DMS79 treated with DMSO at 0.1 percent for 48 hours (cell line): ENCODE measurements at places on chromosomes 11 and 22.

- DNase-seq = peak; percentile 2
Observed at GRCh38 chr22:30605449-30606110, 1.4 kb upstream of the TCN2 start.

DNA sequence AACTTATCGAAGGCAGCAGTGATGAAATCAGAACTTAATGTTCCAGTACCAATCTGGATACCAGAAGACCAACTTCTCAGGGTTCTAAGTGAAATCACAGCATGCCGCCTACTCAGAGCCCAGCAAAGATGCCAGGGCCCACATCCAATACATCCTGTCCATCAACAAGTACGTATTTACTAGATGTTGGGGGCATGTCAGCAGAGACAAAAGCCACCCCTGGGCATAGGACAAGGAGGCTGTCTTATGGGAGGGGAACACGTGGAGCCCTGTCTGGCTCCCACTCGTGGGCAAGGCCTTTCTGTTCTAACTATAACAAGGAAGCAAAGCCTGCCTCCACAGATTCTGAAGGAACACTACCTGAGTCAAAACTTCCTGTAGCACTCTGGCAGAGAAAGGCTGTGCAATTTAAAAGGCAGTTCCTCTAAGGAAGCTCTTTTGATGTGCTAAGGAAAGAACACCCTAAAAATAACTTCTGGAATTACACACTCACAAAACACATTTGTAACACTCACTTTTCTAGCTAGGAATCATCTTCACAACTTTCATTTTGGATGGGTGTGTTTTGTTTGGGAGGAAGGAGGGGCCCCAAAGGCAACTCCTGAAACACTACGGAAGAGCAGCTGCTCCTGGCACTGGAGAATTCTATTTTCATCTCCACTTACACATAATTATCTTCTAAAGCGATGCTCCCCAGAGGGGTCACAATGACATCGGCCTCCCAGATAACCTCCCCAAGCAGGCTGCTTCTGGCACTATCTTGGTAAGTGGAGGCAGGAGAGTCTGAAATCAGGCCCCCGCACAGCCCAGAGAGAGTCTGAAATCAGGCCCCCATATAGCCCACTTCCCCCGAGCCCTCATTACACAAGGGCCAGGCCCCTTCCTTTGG, 14.2 kb downstream of the SMCO4 start:
- DNase-seq = no peak

- no peak for DNase-seq
Observed at GRCh38 chr22:49730656-49731055, 97.0 kb downstream of the BRD1 start.

GRCh38 chr11:15985860-15986139, 370.5 kb downstream of the SOX6 start:
- no peak for DNase-seq

DNA sequence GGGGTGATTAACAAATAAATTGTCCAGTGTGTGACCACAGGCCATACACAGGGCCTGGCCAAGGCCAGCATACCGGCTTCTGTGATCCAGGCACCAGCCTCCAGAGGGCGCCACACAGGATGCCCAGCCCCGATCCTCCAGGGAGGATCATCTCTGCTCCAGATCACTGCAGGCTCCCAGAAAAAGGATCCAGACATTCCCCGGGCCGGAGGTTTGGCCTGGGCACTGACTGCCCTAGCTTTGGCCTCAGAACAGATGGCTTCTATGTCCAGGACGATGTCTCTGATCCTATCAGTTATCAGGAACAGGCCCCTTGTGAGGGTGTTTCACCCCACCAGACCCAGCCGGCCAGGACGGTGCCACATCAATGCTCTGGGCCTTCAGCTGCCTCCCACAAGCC, 74.5 kb upstream of the LMO1 start:
- DNase-seq = peak; percentile 7

- no peak for DNase-seq
Observed at GRCh38 chr22:29901354-29901753, 18.4 kb downstream of the MTMR3 start.

- no peak for DNase-seq
Observed at GRCh38 chr22:48855593-48856307, 971.9 kb downstream of the BRD1 start.

- DNase-seq = no peak
Observed at GRCh38 chr11:94000659-94001058, 20.5 kb upstream of the HEPHL1 start.

GRCh38 chr11:47160753-47161133, 15.9 kb downstream of the ARFGAP2 start:
- no peak for DNase-seq

- peak; percentile 15 for DNase-seq
Observed at GRCh38 chr11:57515332-57516060, at the start of gene SLC43A1. Gene SLC43A1, minus strand, starts transcription at chr11:57515702. Its CDS starts 1,591 bp downstream, at chr11:57514111.

DNA sequence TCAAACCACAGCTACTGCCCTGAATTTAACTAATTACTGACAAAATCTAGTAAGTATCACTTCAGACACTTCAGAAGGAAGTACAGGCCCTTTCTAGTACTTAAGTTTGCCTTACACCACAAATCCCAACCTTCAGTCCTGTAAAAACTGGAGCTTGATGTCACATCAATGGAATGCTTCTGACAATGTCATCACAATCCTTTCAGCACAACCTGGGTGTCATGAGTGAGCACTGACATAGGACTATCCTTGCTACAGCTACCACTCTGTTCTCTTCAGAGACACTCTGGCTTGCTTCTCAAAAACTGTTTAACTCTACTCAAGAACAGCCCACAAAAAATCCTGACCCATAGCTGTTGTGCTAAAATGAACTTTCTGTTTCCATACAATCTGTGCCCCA, 108.2 kb downstream of the RRM1 start:
- DNase-seq = no peak

GRCh38 chr11:86802601-86803051, 2.3 kb downstream of the PRSS23 start:
- DNase-seq = peak; percentile 18

DNA sequence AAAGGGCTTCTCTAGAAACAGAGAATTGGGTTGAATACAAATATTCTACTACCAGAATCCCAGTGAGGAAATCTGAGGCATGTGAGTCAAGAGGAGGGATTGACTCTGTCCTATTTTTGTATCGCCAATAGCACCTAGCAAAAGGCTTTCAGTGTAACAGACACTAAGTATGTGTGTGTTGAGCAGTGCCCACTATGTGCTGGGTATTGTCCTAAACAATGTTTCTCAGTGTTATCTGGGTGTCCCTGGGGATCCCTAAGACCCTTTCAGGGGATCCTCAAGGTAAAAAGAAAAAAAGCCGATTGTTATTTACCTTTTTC, 21.0 kb upstream of the RBFOX2 start:
- no peak for DNase-seq

DNA sequence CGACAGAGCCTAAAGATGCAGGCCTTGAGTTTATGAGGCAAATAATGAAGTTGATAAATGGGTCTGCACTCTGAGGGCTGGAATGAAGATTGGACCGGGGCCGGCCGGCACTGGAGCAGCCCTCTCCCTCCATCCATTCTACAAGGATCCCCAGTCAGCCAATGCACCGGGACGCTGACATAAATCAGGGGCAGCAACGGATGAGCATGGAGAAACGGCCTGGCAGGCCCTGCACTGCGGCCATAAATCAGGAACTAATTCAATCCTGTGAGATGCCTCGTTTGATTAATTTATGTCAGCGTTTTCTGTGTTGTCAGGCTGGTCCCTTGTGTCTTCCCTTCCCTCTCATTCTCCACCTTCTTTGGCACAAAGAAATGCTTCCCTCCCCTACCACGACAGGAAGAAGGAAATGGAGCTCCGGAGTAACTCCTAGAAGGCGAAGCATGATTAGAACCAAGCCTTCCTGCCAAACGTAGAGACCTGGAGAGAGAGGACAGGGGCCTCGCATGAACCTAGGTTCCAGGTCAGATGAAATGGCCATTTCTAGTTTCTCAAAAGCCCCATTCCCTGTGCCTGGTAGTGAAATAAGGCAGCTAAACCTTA, 358.4 kb downstream of the OPCML start:
- no peak for DNase-seq

GRCh38 chr11:63749624-63750023, 19.0 kb downstream of the ZFTA start:
- no peak for DNase-seq

DNA sequence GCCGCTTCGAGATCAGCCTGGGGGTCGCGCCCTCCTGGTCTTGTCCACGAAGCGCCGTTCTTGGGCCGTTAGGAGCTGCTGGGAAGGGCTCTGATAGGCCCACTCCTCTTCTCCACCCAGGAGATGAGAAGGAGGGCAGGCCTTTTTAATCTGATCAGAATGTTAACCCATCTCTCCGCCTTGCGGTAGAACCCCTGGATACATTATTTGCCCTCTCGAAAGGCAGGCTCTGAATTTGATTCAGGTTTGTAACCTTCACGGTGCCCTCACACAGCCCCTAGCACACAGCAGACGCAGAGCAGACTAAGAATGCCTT, at the start of gene CCDC83:
Gene CCDC83 (plus strand): TSS at position 43 of the 316 bp plus-strand sequence. CDS start 9,741 bp downstream, outside the sequence.
- DNase-seq = no peak

GRCh38 chr22:23190526-23190925, 10.2 kb downstream of the BCR start:
- no peak for DNase-seq
